NCI-H1048 (cell line): ENCODE measurements at places on chromosomes 11 and 22.

- no peak for DNase-seq
Observed at GRCh38 chr11:107384144-107384852, 73.3 kb downstream of the CWF19L2 start.

DNA sequence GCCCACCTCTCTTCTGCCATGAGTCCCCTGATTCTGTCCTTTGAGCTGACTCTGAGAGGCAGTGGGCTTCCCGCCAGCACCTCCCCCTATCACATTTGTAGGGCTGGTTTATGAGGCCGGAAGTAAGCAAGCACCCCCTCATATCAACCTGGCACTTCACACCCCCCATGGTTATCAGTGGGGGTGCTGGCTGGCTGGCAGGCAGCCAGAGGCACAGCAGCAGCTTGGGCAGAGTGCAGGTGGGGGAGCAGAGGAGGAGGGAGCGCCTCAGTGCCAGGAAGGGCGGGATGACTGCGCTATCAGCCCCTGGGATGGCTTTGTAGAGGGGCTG is 22.9 kb upstream of the CHRM4 start:
- DNase-seq, result no peak

GRCh38 chr22:26435327-26436093 is 6.5 kb downstream of the ASPHD2 start:
- no peak for DNase-seq

DNA sequence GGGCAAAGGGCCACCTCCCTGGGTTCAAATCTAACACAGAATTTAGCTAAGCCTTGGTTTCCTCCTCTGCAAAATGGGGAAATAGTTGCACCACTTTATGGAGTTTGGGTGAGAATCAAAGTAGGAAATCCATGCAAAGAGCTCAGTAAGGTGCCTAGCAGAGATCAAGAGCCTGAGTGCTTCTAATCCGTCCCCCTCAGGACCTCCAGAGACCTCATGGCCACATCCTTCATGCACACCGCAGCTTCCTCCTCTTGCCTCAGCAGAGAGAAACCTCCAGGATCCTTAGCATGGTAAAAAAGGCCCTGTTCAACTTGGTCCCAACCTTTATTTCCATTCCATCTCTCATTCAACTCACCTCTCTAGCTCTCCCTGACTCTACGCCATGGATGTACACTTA is 37.8 kb upstream of the NAV2 start:
- no peak for DNase-seq

DNA sequence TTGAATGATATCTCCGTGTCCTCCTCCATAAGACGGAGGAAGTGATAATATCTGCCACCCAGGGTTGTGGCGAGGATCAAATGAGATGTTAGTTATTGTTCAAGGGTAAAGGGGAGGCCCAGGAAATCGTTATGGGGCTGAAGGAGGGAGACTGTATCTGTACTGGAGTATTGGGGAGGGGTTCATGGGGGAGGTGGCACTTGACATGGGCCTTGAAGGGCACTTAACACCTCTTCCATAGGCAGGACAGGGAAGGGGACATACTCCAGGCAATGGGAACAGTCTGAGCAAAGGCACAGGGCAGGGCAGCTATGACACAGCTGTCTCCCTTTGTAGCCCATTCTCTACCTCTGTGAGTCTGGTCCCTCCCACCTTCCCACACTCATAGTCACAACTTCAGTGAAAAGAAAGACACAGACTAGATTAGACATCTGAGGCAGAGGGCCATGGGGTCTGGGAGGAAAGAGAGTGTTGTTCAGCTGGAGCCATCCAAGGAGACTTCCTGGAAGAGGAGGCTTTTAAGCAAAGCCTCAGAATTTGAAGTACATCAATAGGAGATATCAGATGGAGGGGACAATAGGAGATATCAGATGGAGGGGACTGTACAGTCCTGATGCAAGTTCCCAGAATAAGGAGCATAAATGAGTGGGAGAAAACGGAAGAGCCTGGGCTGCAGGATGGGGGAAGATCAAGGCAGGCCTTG is 15.8 kb upstream of the DGKZ start:
- DNase-seq, result no peak

DNA sequence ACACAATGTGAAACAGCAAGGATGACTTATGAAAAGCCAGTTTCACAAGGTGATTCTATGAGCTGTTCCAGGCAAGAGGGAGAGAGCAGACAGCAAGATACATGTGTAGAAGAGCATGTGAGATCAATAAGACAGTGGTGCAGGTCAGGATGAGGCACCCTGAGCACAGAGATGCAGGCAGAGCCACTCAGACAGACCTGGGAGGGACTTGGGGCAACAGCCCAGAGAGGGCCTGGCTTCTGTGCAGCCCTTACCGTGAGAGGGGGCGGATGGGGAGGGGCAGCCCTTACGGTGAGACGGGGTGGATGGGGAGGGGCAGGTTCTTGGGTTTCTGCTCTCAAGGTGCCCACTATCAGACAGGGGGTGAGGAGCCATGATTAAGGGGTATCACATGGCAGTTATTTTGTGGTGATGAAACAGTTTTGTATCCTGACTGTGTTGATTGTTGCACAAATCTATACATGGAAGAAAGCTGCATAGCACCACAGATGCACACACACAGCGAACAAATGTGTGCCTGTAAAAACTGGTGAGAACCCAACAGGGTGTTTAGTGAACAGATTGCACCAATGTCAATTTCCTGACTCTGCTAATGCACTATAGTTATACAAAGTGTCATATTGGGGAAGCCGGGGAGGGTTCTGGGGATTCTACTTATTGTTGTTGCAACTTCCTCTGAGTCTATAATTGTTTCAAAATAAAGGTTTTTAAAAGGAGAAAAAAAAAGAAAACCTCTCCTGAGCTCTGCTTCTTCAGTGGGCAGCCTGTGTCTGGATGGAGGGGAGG is 5.2 kb upstream of the C22orf42 start:
- no peak for DNase-seq

DNA sequence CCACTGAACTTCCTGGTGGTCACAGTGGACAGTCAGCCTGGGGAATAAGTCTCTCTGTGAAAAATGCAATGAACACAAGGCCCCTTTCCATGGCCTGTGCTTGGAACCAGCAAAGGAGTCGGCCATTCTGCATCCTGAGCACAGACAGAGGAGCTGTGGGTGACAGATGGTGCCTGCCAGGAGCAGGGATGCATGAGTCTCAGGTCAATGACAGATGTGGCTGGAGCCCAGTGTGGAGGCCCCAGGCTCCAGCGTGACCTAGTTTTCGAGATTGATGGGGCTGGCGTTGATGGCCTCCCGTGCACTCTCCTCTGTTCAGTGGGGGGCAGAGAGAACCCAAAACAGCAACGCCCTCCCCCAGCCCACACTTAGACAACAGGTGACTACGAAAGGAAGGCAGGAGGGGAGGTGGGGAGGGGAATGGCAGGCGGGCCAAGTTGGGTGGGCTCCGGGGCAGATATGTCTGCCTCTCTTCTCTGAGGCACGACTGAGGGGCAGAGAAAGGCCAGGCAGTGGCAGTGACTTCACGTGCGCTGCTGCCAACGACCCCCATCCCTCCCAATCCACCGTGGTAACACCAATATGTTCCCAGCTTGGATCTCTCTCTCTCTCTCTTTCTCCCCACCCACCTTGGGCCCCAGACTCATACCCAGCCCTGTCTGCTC is 34.4 kb upstream of the CD5 start:
- DNase-seq, result no peak

DNA sequence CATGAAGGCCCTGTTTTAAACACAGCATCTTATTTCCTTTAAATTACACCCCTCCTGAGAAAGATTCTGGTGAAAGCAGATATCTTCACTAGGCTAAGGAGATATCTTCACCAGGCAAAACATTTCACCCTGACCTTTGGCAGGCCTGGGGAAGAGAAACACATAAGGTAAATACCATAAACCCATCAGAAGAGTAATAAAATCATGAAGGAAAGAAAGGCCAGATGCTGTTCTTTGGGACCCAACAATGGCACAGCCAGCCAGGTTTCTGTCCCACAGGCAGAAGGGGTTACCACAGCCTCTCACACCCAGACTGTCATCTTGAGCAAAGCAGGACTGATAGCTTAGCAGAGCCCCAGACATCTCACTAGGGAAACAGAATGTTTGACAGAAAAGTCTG is 125.4 kb downstream of the CCDC34 start:
- no peak for DNase-seq

GRCh38 chr11:115925568-115926090 is 421.4 kb upstream of the CADM1 start:
- no peak for DNase-seq

GRCh38 chr11:117836077-117836960 is 11.8 kb upstream of the FXYD2 start:
- DNase-seq, result no peak

GRCh38 chr11:35308157-35308556 is 111.2 kb downstream of the SLC1A2 start:
- DNase-seq, result no peak

GRCh38 chr22:48896766-48897644 is 930.7 kb downstream of the BRD1 start:
- no peak for DNase-seq

DNA sequence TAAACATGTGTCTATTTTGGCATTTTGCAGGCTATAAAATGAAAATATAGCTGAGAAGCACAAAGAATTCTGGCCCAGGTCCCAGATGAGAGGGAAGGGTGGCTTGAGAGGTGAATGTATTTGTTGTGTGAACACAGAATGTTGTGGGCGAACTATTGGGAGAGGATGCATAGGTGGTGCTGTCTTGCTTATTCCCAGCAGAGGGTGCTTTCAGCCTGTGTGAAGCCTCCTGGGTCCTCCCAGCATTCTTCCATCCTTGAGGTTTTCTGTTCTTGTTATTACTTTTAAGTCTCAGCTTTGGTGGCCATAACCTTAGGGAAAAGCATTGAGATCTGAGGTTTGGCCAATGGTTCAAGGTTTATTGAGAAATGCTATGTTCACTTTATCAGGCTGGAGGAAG is 108.7 kb upstream of the SNX19 start:
- DNase-seq, result no peak

DNA sequence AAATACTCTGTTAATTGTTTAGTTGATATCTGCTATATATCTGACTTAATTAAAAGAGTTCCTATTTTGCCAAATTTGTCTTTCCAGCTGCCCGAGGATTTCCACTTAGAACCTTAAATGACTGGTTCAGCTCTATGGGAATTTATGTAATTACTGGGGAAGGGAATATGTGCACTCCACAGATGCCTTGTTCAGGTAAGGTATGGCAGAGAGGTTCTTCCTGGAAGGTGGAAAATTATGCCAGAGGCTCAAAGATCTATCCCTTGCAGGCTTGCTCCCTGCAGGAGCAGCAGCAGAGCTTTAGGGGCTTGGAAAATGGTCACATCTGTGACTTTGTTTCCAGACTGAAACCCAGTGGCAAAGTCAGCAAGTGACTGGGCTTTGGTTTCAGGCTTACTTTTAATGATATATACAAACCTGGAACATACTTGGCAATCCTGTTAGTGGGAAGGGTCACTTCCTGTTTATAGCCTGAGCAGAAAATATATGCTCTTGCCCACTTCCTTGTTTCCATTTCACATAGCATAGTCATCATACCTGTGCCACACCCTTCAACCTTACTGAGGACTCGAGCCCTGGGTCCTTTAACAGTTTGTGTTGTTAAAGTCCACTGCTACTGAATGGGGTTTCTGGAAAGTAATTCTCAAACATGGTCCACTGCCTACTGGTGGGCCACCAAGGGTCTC is 23.7 kb downstream of the WBP2NL start:
- no peak for DNase-seq

GRCh38 chr11:114401311-114401710 is 845 bp downstream of the RBM7 start:
- DNase-seq, result no peak

DNA sequence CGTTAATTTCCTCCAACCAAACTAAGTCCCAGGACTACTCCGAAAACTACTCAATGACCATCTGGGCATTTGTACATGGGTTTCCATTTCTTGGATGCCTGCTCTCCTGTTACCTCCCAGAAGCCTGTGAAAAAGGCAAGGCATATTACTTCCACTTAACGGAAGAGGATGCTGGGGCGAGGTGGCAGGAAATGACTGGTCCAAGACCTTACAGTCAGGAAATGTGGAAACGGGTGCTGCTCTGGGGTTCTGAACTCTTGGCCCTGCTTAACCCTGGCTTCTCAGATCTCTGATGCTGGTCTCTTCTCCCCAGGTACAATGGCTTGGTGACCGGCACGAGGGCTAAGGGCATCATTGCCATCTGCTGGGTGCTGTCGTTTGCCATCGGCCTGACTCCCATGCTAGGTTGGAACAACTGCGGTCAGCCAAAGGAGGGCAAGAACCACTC is 12.9 kb downstream of the ADORA2A start:
- DNase-seq, result no peak

- DNase-seq, result no peak
Observed at GRCh38 chr11:5505363-5506048, 4.3 kb downstream of the UBQLN3 start.

GRCh38 chr11:69446108-69446507 is 35.4 kb upstream of the LINC01488 start:
- DNase-seq, result no peak

DNA sequence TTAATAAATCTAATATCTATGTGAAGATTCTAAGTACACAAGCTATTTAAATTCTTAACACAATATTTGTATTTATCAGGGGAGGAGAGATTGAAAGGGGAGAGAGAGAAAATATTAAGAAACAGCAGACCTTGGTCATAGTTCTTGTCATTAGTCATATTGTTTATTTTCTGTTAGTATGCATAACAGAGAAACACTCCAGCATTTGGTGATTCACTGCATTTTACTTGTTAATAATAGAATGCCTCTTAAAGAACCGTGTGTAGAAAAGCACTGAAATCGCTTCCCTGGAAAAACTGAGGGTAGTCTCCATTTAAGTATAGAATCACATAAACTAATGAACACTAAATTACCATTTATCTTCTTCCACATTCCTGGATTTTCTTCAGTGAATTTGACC is 122.7 kb upstream of the TRPC6 start:
- DNase-seq, result no peak

GRCh38 chr11:117953024-117953671 is 23.9 kb upstream of the TMPRSS13 start:
- no peak for DNase-seq

- DNase-seq, result no peak
Observed at GRCh38 chr11:82683029-82683428, 50.6 kb downstream of the FAM181B start.

- no peak for DNase-seq
Observed at GRCh38 chr11:15923183-15923582, 433.2 kb downstream of the SOX6 start.

DNA sequence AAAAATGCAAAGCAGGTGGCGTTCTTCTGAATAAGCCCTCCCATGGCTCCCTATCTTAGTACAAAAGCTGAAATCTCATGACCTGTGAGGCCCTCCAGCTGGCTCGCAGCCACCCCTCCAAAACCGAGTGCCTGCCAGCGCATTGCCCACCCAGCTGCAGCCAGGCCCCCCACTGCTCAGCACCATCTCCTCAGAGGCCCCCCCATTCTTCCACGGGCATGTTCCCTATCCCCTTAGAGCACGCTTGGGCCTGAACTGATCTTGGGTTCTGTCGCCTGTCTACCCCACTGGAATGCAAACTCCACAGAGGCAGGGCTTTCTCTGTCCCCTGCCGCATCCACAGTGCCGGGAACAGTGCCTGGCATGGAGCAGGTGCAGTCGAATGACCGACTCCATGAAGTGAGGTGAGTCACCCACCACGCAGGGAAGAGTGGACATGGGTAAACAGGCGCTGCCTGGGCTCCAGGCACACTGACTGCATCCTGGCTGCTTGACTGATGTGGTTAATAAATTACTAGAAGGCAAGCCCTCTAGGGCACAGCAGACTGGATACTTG is 11.3 kb upstream of the EFCAB6 start:
- DNase-seq, result no peak
